ENCODE measurements at places on chromosomes 4 and X.

DNA sequence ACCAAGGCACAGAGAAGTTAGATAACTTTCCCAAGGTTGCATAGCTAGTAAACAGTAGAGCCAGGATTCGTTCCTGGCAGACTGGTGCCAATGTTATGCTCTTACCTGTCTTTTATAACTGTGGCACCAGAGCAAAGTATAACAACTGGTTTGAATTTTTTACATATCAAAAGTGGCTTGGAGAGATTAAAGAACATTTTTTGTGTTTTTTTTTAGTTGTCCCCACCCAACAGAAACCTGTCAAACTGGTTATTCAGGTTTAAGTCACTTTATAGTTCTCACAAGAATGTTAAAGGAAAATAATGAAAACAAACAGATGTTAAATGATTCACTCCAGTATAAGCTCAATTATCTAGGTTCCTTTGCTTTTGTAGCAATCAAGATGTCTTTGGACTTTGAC, 15.6 kb upstream of the FAM47E start:
- no peak for DNase-seq

GRCh38 chr4:184292877-184293276, 75.2 kb upstream of the ENPP6 start:
- no peak for DNase-seq

DNA sequence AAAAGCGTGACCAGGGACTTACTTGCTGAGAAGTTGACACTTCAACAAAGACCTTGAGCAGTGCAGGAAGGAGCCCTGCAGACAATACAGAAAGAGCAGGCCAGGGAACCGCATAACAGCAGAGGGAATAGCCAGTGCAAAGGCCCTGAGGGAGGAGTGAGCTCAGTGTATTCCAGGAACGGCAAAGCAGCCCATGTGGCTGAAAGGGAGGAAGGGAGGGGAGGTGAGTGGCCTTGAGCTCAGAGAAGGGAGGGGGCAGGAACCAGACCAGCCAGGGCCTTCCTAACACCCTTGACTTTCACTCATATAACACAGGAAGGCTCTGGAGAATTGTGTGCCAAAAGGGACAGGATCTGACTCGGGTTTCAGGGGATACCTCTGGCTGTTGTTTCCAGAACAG, 112.2 kb downstream of the BCOR start:
- no peak for DNase-seq

- DNase-seq, result no peak
Measured at GRCh38 chr4:2472187-2472586, 3.3 kb downstream of the RNF4 start.

DNA sequence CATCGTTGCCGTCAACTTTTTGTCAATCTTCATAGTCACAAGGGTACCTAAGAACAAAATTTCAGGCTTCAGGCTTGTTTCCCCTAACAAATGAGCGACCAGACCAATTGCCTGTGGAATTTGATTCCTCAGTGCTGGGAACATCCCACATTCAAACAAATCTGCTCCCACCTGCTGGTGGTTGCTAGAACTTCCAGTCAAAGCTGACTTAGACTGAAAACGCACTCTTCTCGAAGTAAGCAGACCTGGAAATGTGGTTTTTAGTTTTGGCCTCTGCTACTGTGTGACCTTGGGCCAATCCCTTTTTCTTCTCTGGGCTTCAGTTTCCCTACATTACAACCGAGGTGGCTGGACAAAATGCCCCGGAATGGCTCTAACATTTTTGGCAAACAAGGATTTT, 1.8 kb upstream of the GABRQ start:
- peak; percentile 67 for DNase-seq

DNA sequence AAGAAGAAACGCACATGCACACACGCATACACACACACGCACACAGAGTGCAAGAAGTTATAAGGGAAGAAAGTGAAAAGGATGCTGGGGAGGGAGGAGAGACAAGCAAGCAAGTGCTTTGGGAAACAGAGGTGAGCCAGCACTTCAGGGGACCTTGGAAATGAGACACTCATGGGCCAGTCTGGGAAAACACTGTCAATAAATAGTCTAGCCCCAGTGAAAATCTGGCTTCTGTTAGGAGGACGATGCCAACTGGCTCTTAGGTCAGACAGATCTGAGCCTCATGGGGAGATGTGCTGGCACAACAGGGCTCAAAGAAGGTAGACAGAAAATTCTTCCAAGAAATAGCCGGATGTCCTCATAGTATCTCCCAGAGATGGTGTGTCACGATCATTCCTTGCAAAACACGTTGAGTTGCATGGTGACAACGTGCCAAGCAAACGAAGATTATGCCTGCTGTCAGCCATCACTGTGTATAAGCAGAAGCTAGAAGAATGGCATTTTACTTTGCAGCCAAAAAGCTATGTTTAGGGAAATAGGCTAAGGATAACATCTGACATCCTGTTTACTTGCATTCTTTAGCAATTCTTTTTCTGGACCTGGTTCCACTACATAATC, 557 bp upstream of the ARHGEF6 start:
- DNase-seq, result no peak

DNA sequence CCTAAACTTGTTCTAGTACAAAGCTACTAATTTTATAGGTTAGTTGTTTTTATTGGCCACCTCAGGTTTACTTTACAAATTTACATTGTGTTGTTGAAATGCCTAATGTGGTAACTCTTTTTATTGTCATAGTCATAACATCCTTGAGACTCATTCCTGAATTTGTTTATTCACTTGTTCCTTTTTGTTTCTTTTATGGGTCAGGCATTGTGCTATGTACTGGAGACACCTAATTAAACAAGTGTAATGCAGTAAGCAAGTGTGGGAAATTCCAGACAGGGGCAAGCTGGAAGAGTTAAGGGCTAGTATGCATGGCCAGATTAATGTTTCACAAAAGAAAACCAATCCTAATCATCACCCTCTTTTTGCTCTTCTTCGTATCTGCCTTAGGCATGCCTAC, 30.5 kb upstream of the TTC29 start:
- no peak for DNase-seq

- DNase-seq, result no peak
Measured at GRCh38 chrX:114619874-114620273, 36.0 kb downstream of the HTR2C start.

DNA sequence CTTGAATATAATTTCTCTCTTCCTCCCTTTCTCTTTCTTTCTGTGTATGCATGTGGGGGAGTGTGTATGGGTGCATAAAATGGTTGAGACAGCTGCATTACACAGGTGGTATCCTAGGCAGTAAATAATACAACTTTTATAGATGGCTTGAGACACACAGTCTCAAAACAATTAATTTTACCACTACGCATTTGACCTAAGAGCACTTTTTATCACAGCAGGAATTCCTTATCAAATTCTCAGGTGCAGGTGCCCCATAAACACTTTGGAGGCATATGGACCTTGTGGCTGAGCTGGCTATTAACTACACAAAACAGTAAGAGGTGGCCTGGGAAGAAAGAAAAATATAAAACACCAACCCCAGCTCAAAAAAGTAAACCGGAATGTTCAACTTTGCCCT, 91.3 kb downstream of the RASGEF1B start:
- no peak for DNase-seq

- DNase-seq, result no peak
Measured at GRCh38 chr4:39118034-39118658, 56.1 kb downstream of the KLHL5 start.

DNA sequence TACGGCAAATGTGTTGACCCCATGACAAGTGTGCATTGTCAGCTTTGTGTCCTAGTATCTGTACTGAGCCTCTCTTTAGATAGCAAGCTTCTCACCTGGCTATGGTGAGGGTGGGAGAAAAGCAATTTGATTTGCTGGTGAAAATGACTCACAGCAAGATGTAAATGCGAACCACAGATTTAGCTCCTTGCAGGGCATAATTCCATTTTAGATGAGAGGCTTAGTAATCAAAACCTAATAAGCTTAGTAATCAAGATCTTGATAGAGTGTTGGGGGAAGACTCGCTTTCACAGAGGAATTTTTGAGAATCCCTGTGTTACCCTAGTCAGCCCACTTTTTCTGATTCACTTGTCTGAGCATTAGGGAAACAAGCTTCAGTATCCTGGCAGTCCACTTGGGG, 7.7 kb upstream of the OCIAD2 start:
- no peak for DNase-seq

DNA sequence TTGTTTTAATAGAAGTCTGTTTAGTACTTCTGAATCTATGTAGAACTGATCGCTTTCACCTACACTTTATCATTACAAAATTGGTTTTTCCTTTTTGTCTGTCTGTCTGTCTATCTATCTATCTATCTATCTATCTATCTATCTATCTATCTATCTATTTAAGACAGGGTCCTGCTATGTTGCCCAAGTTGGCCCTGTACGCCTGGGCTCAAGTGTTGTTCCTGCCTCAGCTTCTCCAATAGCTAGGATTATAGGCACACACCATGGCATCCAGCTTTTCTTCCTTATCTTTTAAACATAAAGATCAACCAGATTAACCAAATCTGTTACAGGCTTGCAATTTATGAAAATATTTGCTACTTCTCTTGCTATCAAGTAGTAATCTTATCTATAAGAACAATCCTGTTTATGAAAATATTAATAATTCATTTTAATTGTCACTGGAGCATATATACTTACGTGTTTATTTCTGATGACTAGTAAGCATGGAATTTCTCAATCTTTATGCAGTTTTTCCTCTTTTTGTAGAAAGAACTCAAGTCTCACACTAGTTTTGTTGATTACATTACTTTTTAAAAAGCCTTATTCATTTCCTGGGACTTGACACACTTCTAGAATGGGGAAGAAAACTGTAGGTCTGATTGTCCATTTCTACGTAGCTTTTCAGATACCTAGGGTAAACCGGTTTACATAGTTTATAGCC, 24.5 kb downstream of the KIAA0232 start:
- DNase-seq, result no peak

GRCh38 chr4:707929-708630, 2.4 kb downstream of the PCGF3 start:
- no peak for DNase-seq

DNA sequence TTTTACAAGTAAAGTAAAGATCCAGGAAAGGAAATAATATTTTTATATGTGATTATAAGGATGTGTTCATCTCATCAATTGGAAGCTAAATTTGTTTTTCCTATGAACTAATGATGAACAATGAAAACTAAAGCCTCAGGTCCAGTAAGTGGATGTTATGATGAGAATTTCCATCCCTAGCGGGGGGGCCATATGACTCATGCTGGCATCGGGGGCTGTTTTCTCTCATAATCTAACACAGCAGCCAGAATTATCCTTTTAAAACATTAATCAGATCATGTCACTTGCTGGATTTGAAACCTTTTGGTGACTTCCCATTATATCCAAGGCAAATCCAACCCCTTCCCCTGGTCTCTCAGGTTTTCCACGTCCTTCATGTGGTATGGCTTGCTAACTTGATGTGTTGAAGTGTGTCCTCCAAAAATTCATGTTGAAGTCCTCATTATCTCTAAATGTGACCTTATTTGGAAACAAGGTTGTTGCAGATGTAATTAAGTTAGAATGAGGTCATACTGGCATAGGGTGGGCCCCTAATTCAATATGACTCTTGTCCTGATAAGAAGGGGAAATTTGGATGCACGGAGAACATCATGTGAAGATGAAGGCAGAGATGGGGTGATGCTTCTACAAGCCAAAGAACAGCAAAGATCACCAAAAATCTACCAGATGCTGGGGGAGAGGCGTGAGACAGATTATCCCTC, 96.8 kb downstream of the AKAP4 start:
- DNase-seq, result no peak

DNA sequence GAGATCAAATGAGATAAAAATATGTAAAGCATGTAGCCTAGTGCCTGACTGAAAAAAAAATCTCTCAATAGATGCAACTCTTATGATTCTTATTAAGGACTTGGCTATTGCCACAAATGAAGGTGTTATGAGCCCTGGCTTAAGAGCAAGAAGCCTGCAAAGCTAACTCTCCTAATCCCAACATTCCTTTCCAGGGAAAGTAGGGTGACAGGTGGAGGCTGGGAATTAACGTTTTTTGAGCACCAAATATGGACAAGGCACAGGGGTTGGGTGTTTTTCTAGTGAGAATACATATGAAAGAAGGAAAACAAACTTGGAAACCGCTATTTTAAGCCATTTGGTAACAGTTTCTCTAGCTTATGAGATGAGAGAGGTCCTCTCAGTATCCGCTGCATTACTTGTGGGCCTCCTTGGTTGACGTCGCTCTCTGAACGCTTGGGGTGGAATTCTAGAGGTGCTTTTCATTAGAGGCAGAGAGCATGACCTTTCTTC, 2.4 kb downstream of the RHOH start:
- no peak for DNase-seq

- DNase-seq, result no peak
Measured at GRCh38 chr4:172721659-172722058, 447.0 kb upstream of the GALNT7 start.

GRCh38 chr4:76630741-76631140, 195.7 kb downstream of the SHROOM3 start:
- no peak for DNase-seq

DNA sequence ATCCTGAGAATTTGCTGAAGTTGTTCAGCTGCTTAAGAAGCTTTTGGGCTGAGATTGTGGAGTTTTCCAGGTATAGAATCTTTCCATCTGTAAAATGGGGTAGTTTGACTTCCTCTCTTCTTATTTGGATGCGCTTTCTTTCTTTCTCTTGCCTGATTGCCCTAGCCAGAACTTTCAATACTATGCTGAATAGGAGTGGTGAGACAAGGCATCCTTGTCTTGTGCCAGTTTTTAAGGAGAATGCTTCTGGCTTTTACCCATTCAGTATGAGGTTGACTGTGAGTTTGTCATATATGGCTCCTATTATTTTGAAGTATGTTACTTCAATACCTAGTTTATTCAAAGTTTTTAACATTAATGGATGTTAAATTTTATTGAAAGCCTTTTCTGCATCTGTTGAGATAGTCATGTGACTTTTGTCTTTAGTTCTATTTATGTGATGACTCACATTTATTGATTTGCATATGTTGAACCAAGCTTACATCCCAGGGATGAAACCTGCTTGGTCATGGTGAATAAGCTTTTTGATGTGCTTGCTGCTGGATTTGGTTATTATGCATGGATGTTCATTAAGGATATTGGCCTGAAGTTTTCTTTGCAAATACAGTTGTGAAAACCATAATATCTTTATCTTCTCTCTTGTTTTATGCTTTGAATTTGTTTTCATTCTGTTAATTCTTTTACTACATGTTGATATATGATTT, 573.8 kb upstream of the NDST4 start:
- DNase-seq, result no peak

DNA sequence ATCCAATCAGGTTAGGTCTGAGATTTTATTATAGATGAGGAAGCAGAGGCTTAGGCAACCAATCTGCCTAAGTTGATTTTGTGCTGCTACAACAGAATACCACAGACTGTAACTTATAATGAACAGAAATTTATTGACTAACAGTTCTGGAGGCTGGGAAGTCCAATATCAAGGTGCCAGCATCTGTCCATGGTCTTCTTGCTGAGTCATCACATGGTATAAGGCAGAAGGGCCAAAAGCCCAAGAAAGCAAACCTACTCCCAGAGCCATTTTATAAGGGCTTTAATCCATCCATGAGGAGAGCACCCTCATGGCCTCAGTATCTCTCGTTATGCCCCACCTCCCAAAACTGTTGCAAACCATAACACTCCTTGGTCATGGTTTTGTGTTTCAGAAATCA, 55.8 kb downstream of the GPAT3 start:
- DNase-seq, result no peak
